ENCODE measurements at places on chromosomes 2 and 18.

GRCh38 chr2:222916229-222917197 lies 55.7 kb downstream of the ACSL3 start:
- no peak for DNase-seq

- DNase-seq: no peak
These were observed 45.6 kb downstream of the DDX18 start for GRCh38 chr2:117859924-117860647.

DNA sequence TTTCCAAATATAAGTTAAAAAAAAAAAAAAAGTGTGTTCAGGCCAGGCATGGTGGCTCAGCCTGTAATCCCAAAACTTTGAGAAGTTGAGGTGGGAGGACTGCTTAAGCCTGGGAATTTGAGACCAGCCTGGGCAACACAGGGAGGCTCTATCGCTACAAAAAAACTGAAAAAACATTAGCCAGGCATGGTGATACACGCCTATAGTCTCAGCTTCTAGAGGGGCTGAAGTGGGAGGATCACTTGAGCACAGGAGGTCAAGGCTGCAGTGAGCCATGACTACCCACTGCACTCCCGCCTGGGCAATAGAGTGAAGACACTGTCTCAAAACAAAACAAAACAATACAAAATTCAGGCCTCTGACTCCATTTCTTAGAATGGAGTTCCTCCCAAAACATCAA lies 9.2 kb downstream of the USP37 start:
- DNase-seq: no peak

DNA sequence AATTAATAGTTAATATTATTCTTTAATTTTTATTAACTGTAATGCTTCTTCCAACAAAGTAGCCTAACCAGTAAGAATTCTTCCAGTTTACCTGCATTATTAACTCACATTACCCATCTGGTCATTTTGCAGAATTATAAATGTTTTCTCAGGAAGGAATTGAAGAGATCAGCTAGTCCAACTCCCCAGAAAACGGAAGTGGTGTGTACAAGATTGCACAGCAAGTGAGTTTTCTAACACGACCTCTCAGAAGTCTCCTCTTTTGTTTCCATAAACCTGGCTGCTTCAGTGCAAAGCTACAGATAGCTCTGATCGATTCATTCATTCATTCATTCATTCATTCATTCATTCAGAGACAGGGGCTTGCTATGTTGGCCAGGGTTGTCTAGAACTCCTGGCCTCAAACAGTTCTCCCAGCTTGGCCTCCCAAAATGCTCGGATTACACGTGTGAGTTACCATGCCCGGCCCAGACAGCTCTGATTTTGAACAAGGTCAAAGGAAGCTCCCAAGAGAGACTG lies 128.8 kb upstream of the REV1 start:
- no peak for DNase-seq

DNA sequence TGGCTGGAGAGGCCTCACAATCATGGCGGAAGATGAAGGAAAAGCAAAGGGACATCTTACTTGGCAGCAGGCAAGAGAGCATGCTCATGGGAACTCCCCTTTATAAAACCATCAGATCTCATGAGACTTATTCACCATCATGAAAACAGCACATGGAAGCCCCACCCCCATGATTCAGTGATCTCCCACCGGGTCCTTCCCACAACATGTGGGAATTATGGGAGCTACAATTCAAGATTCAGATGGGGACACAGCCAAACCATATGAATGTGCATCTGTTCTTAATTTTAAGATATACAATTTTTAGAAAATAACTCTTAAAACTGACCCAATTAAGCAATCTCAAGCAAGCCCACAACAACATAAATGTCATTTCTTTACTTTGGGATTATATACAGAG lies 12.6 kb downstream of the C18orf63 start:
- DNase-seq: no peak

DNA sequence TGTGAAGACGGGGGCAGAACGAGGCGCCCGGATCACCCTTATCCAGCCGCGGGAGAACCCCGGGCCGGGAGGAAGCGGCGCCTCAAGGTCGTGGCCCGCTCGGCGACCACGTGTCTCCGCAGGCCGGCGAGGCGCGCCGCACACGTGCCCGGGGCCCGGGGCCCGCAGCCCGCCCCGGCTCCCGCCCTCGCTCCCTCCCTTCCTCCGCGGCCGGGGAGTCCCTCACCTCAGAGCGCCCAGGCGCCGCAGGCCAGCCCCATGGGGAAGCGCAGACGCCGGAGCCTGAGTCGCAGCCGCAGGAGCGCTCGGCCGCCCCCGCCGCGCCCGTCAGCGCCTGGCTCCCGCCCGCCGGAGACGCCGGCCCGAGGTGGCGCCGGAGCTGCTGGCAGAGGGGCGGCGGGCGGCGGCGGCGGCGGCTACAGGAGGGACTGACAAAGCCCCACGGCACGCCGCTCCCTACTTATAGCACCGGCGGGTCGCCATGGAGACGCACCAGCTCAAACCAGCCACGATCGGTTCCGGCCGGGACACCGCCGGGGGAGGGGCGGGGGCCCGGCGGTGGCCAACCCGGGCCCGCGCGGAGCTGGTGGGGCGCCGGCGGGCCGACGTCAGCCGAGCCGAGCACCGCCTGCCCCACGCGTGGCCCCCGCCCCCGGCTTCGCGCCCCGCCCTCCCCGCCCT lies at the start of gene ODC1:
ODC1 (minus strand) TSS at position 433 of the 681 bp plus-strand sequence. CDS start 3,295 bp downstream, outside the sequence.
- DNase-seq: peak; percentile 95

DNA sequence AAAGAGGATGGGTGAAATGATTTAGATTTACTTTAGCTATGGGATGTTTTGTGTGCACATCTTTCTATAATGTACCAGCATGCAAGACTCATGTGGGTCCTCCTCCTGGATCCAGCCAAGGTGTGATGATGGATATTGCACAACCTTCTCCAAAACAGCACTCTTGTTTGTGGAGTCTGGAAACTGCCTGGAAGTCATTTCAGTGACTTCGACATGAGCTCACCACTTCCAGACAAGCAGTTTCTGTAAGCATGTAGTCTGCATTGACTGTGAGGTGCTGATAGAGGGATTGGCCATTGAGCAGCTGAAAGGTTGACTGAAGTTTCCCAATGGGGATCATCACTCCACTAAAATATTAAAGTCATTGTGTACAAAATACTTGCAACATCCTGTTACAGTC lies 154.0 kb downstream of the TRIB2 start:
- no peak for DNase-seq

- peak; percentile 44 for DNase-seq
These were observed 143.5 kb downstream of the THADA start for GRCh38 chr2:43452318-43452731.

DNA sequence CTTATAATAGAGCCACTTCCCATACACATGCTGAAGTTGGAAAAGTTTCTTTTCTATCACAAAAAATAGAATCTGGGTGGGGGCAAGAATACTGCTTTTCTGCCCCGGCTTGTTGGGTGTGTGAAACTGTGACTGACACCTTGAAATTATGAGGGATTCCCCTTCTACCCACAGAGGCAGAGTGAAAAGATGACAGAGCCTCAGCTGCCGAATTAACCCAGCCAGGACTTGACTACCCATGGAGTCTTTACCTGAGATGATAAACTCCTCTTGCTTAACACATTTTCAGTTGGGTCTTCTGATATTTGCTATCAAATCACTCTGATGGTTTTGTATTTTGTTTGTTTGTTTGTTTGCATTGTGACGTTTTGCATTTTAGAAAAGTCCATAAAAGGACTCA lies 66.0 kb upstream of the PMAIP1 start:
- DNase-seq: no peak

Measured in dermis blood vessel endothelial cell (primary cell).